ENCODE measurements at places on chromosomes 1 and 21.

GRCh38 chr21:28904961-28905435, 87.7 kb downstream of the LTN1 start:
- no peak for DNase-seq

- DNase-seq: no peak
Observed at GRCh38 chr1:31637915-31638673, 6.6 kb downstream of the PEF1 start.

- no peak for DNase-seq
Observed at GRCh38 chr1:44035726-44036408, 4.6 kb upstream of the SLC6A9 start.

GRCh38 chr1:9929431-9930385, 13.5 kb downstream of the LZIC start:
- no peak for DNase-seq

- DNase-seq: no peak
Observed at GRCh38 chr21:42162831-42163510, 56.0 kb upstream of the ABCG1 start.

DNA sequence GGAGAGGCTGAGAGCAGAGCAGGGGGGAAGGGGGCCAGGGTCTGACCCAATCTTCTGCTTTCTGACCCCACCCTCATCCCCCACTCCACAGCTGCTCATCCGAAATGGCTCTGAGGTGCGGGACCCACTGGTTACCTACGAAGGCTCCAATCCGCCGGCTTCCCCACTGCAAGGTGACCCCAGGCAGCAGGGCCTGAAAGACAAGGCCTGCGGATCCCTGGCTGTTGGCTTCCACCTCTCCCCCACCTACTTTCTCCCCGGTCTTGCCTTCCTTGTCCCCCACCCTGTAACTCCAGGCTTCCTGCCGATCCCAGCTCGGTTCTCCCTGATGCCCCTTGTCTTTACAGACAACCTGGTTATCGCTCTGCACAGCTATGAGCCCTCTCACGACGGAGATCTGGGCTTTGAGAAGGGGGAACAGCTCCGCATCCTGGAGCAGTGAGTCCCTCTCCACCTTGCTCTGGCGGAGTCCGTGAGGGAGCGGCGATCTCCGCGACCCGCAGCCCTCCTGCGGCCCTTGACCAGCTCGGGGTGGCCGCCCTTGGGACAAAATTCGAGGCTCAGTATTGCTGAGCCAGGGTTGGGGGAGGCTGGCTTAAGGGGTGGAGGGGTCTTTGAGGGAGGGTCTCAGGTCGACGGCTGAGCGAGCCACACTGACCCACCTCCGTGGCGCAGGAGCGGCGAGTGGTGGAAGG, 17.1 kb upstream of the HDAC1 start:
- no peak for DNase-seq

- no peak for DNase-seq
Observed at GRCh38 chr1:77539519-77540142, 142.8 kb downstream of the ZZZ3 start.

DNA sequence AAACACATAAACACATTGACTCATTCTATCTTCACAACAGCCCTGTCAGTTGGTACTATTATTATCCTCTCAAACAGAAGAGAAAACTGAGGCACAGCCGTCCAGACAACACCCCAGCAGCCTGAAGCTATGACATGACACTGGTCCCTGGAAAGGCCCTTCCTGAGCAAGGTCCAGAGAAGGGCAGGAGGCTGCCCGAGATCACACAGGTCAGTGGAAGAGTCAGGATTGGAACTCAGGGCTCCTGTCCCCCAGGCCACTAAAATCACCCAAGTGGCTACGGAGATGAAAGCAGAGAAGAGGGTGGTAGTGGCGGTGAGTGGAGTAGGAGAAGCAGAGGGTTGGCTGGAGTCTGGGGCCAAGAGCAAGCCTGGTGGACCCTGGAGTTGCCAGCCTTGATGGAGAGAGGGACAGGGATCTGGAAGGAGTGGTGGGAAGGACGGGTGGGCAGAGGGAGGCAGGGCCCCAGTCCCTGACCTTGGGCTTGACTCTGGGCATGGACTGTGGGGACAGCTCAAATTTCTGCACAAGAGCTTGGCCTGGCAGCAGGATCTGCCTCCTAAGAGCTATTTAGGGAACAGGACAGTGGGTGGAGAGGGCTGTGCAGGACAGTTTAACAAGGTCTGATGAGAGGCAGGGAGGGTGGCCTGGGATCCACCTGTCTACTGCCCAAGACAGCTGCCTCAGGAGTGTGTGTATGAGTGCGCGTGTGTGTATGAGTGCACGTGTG, 15.8 kb downstream of the MYOM3 start:
- no peak for DNase-seq

GRCh38 chr1:172427191-172427590, 6.7 kb downstream of the C1orf105 start:
- no peak for DNase-seq

- DNase-seq: no peak
Observed at GRCh38 chr1:100502052-100502792, 35.7 kb upstream of the GPR88 start.

- no peak for DNase-seq
Observed at GRCh38 chr1:89065079-89065868, at the start of gene GBP1. GBP1 (minus strand) TSS chr1:89065208; CDS start chr1:89063234, 1,974 bp downstream.

- no peak for DNase-seq
Observed at GRCh38 chr1:172359491-172359999, 60.9 kb upstream of the C1orf105 start.

GRCh38 chr1:232308616-232309015, 321.3 kb downstream of the SIPA1L2 start:
- no peak for DNase-seq

DNA sequence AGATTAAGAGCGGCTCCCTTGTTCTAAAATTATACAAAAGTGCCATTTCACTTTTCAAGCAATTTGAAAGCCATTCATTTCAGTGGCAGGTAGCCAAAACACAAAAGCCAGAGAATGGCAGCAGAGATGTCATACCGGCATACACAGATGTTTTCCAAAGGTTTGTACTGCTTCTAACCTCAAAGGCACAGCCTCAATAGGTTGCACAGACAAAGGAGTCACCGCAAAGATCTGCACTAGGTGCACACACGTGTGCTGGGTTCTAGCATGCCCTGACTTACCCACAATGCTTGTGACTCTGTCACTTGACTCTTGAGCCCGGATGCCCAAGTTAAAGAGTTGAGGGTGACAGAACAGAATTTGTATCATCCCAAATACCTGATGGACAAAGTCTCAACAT, 448.9 kb upstream of the ADGRL2 start:
- no peak for DNase-seq

DNA sequence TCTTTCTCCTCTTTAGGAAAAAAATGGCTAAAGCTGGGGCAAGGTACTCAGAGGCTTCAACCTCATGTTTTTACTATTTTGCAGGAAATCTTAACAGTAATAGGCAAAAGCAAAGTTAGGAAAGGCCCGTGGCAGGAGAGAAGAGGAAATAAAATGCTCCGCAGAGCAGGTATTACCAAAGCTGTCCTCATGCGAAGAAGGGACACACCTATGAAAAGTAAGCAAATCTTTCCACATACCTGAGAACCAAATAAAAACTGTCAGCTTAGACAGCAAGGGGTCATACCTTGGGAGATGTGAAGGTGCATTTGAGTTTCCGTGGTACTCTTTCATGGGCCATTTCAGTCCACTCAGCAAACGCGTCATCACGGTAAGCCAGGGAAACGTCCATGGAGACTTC, 73.5 kb downstream of the WLS start:
- no peak for DNase-seq

DNA sequence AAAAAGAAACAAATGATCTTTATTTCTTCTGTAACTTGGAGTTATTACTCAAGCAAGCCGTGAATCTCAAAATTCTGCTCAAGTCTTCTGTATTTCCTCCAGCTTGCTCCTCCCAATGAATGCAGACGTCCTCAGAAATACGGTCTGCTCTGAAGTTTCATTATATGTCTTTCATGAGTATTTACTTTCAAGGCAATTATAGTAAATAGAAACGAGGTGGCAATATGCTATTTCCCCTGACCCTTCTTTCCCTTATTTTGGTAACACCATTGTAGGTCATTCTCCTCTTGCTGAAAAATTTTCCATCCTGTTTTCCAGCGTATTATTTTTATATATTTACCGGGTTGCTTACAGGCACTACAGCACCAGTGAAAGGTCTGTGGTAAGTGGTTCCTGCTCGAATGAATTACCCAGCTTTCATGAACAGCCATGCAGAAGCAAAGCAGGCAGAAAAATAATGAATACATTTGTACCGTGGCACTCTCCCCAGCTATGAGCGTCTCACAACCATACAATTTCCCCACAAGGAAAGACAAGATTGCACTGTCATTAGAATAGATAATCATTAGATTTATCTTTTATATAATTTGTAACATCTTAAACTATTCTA, 350.9 kb upstream of the PKN2 start:
- no peak for DNase-seq

DNA sequence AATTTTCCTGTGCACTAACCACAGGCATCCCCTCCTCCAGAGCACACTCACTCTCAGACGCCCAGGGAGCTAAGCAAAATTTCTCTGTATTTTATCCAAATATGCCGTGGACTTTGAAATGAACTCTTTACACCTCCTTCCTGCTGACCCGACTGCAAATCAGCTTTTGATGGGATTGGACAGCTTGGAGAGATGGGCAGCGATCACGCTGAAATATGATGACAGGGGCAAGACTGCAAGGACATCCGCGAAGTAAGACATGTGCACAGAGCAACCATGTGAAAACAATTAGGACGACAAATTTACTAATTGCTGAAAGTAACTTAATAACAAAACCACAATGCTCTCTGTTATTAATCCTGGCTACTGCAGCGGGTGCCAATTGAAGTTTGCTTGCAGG, 64.6 kb upstream of the CLDN14 start:
- DNase-seq: no peak

- DNase-seq: no peak
Observed at GRCh38 chr1:29044010-29044409, 79.7 kb downstream of the TMEM200B start.

GRCh38 chr1:109618661-109619575, 498 bp downstream of the GNAT2 start:
- no peak for DNase-seq

- DNase-seq: no peak
Observed at GRCh38 chr1:106061586-106062495, 994.6 kb upstream of the PRMT6 start.

DNA sequence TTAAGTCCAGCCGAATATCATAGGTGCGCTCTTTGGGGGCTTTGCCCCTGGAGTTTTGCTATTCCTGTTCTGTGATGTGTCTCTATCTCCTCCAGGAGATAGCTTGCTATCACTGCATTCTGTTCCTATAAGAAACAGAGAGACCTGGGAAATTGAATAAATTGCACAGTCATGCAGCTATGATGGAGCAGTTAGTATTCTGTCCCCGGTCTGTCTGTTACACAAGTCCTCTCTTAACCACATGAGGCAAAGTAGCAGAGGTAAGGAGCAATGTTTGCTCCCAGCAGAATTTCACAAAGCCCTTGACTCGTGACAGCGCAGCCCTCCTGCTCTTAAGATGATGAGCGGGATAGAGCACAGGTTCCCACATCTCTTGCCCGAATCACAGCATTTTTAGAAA, 63.9 kb upstream of the GRHL3 start:
- no peak for DNase-seq

DNA sequence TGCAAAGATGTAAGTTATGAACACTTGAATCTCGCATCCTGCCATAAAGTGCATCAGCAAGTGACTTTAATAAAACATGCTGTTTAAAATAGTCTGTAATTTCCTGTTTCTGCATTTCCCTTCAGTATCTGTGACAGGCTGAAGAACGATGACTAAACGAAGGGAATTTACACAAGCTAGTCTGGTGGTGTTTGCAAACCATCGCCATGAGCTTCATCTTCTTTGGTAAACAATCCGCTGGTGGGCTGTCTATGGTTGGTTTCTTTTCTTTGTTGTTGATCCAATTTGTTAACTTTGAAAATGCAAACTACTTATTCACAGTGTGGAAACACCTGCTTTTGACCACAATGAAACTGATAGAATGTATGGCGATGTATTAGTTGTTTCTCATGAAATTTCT, 13.9 kb downstream of the SERTAD4 start:
- no peak for DNase-seq

GRCh38 chr21:32197896-32198295, 81.0 kb downstream of the MIS18A start:
- DNase-seq: no peak

- DNase-seq: no peak
Observed at GRCh38 chr1:174911606-174912005, 88.1 kb upstream of the CACYBP start.

DNA sequence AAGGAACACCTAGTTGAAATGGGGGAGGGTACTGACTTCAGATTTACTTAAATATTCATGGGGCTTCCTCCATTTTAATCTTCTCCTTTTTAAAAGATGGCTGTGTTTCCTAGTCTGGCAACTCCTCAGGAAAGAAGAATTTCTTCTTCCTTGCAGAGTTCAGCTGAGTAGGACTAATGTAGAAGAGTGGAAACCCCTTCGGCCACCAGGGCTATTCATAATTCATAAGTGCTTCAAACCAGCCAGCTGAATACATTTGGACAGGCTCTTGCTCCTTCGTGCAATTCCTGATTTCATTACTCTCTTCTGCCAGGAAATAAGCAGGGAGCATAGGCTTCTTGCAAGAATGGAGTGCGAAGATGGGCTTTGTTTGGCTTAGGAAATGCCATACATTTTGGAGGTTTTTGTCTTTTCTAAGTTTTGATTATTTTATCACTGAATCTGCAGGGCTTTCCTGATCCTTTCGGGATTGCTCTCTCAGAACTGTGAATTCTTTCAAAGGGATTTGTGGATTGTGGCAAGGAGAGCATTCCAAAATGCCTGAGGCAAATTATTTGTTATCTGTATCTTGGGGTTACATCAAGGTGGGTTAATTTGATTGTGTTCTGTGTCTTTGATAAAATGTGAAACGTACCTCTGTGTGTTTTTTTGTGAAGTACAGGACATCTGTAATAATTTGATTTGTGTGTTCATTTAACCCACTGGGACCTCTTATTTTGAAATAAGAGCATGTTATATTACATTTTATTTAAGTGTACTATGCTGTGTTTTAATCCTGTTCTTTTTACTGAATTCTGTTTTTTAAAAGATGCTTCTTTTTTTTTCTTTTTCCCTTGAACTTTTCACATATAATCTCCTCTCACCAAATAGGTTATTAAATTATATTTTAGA, 179.4 kb upstream of the SGIP1 start:
- no peak for DNase-seq

DNA sequence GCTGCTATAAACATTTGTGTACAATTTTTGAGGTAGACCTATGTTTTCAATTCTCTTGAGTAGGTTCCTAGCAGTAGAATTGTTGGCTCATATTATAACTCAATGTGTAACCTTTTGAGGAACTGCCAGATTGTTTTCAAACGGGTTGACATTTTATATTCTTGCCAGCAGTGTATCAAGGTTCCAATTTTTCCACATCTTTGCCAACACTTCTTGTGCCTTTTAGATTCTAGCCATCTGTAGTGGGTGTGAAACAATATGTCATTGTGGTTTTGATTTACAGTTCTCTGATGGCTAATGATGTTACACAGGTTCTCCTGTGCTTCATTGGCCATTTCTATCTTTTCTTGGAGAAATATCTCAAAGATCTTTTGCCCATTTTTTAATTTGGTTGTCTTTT, 36.4 kb downstream of the MAP3K7CL start:
- no peak for DNase-seq

DNA sequence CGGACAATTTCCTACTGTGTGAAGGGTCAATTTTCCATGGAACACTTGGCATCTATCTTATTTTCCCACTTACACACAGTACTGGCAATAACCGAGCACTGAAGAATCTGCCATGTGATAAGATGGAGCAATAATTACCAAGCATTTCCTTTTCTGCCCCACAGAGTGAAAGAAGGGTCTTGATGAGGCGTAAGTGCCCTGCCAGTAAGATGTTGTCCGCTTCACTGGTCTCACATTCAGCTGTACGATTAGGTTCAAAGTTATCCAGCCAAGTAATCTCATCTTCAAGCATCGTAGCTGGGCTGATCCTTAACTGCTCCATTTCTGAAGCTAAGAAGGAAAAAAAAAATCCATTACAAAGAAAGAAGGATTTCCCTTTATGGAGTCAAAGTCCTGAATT, 67.8 kb downstream of the PCSK9 start:
- no peak for DNase-seq
